ENCODE measurements at places on chromosomes 1 and 21.

DNA sequence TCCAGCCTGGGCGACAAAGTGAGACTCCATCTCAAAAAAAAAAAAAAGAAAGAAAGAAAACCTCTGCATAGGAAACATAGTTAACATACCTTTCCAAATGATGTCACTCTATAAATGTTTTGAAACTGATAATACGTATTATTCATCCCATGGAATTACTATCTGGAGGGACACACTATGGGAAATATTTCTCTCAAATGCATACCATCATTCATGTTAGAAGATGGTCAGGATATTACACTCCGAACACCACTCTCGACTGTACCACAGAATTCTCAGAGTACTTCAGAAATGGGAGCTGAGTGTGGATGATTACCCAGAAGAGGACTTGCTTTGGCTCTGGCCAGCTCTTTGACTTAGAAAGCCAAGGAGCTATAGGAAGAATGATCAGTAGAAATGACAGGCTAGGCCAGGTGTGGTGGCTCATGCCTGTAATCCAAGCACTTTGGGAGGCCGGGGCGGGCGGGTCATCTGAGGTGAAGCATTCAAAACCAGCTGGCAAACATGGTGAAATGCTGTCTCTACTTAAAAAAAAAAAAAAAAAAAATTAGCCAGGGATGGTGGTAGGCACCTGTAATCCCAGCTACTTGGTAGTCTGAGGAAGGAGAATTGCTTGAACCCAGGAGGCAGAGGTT, 5.2 kb upstream of the LIN28A start:
- DNase-seq: no peak

GRCh38 chr21:21806711-21807597, 808.7 kb downstream of the NCAM2 start:
- no peak for DNase-seq

DNA sequence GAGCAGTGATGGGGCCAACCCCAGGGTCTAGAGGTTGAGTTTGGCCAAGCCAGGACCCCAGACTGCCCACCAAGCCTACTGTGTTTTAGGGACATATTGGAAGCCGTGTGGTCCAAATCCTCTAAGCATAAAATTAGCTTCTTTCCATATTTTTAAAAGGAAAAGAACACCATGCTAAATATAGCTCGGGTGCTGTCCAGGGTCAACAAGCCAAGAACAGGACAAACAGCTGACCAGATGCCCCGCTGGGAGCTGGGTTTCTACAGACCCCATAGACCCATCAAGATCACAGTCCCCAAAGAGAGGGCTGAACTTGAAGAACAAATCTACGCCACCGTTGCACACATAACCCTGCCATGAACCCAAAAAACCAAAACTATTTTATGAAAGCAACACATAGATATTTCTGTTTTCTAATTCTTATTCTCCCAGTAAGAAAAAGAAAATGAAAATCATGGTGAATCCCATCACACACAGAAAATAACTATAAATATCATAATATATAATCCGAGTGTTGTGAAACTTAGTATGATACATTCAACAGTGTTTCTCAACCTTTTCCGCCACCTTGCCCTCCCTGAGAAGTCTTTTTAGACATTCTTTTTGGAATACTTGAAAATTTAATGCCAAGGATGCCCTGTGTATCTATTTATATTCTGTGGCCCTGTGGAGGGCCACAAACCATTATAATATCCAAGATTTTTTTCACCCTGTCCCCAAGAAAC, 36.2 kb upstream of the FHAD1 start:
- DNase-seq: no peak

- DNase-seq: no peak
Observed at GRCh38 chr1:156643778-156644092, 1.8 kb downstream of the BCAN start.

- no peak for DNase-seq
Observed at GRCh38 chr1:185735701-185736064, 1.5 kb downstream of the HMCN1 start.

DNA sequence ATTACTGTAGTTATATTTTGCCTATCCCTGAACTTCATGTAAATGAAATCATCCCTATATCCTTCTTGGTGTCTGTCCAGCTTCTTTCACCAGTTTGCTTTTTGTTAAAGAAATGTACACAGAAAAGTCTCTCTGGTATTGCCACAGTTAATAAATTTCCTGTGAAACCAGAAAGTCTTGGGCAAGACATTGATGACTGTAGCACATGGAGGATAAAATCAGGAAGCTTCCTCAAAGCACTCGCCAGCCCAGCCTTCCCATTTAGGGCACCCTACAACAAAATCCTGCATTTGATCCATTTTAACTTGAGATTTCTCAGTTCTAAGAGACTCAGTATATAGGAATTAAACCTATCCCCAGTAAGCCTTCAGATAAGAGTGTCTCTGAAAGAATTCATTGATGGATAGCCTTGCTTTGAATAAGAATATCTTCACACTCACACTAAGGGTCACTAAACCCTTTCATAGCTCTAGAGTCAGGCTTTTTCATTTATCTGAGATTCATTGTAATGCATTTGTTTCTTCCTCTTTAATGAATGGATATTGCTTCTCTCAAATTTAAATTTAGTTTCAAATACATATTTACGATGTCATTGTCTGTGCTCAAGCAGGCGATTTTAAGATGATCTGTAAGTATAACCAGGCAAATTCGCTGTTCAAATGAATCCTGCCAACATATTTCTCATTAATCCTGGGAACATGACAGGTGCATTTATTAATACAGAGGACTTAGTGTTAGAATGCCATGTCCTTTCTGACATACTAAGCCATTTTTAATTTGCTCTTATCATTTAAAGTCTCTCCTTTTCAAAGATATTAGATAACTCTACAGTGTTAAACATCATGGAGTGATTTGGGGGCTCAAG, 153.1 kb downstream of the GRIK1 start:
- DNase-seq: no peak

DNA sequence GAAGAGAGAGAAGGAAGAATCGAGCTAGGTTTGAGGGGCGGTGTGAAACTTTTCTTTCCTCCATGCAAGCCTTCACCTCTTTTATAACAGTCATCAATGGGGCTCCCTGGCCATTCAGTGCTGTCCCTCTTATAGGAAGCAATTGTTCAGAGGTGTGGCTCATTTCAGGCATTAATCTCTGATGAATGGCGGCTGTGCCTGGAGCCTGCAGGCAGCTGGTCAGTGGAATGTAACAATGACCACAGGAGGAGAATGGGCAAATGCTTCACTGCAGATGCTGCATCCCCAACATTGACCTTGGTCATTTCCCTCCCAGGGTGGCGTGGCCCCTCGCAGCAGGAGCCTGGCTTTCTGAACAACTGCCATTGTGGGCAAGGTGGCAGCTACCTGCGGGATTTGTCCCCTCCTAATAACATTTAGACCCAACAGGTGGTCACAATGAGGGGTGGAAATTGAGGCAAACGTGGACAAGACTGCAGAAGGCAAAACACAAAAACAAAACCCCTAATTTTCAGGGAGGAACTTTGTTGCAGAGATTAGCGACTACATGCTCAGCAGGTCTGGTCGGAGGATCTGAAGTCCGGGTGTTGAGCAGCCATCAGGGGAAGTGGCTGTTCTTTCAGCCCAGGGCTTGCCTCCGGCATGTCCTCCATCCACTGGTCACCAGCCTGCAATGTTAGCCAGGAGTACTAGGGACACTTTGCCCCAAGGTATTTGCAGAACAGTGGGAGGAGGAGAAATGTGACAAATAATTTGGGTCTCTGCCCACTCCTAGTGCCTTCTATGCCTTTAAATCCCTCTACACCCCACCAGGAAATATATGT, 97.3 kb upstream of the PAXBP1 start:
- DNase-seq: no peak

DNA sequence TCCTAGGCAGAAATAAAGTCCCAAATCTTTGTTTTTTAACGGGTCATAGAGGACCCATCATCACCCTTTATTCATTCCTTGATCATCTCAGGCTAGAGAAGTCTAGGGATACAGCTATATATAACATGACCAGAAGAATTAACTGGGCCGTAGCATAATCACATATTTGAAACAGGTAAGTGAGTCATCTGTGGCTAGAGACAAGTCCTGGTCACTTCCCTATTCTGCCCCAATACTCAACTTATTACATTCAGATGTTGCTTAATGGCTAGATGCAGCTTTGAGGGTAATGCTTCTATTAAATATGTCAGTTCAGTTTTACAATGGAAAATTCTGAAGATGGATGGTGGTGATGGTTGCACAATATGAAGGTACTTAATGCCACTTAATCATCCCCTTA, 47.0 kb downstream of the EXO1 start:
- no peak for DNase-seq

DNA sequence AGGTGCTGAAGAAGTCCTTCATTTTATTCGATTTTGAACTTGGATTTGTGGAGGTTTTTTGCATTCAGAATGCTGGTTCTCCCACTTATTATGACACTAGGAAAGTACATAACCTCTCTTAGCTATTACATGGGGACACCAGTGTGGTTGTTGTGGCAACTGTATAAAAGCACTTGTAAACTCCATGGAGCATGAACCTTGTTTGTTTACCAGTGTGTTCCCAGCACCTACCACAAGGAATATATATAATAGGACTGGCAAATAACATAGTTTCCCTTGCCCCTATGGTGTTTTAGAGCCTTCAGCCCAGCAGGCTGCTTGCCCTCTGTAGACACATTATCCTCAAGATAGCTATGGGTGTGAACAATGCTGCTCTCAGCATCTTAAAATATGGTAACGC, 43.1 kb downstream of the RASSF5 start:
- no peak for DNase-seq

DNA sequence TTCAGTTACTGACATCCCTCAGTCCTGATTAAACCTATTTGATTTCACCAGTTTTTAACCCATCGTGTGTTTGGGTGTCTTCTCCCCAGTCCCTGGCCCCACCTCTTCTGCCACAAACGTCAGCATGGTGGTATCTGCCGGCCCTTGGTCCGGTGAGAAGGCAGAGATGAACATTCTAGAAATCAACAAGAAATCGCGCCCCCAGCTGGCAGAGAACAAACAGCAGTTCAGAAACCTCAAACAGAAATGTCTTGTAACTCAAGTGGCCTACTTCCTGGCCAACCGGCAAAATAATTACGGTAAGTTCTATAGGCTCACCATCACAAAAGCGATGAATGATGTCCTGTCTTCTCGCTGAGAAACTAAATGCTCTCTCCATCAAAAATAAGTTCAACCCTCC, 28.7 kb downstream of the NBPF3 start:
- no peak for DNase-seq
